ENCODE measurements at places on chromosomes 6 and 20.

DNA sequence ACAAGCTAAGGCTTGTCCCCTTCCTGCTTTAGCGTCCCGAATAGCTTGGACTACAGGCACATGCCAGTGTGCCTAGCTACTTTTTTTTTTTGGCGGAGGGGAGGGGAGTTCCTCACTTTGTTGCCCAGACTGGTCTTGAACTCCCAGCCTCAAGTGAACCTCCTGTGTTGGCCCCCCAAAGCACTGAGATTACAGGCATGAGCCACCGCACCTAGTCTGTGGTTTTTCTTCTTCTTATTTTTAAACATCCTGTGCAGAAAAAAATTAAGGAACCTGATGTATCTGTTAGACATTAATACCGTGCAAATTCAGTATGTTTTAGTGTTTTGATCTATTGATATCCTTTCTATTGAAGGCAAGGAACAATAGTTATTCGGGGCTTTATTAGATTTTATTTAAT is 25.7 kb downstream of the HIVEP1 start:
- DNase-seq: no peak

- no peak for DNase-seq
Measured at GRCh38 chr6:148750838-148751792, 4.3 kb downstream of the UST start.

DNA sequence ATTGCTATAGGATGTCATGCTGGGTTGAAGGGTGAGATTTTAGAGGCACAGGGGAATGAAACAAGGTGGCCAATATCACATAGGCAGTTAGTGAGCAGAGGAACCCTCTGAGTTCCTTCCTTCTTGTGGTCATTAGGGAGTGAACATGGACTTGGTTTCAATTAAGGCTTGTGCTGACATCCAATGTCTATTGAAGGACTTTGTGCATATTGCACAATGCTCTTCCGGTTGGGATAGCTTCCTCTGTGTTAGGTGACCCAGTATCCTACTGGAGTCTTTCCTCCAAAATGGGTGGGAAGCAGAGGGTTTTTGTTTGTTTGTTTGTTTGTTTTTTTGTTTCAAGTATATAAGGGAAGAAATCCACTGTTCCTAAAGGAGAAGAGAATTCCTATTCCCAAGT is 98.5 kb downstream of the HDGFL1 start:
- DNase-seq: no peak

- DNase-seq: no peak
Measured at GRCh38 chr6:134706806-134707205, 243.1 kb downstream of the ALDH8A1 start.

- DNase-seq: no peak
Measured at GRCh38 chr6:134063121-134063965, 10.9 kb upstream of the SLC2A12 start.

GRCh38 chr20:32560989-32561830 is 23.9 kb downstream of the NOL4L start:
- DNase-seq: no peak
